ENCODE measurements at places on chromosomes 7 and 10.

GRCh38 chr7:91557789-91558404 is 293.7 kb downstream of the FZD1 start:
- no peak for DNase-seq

DNA sequence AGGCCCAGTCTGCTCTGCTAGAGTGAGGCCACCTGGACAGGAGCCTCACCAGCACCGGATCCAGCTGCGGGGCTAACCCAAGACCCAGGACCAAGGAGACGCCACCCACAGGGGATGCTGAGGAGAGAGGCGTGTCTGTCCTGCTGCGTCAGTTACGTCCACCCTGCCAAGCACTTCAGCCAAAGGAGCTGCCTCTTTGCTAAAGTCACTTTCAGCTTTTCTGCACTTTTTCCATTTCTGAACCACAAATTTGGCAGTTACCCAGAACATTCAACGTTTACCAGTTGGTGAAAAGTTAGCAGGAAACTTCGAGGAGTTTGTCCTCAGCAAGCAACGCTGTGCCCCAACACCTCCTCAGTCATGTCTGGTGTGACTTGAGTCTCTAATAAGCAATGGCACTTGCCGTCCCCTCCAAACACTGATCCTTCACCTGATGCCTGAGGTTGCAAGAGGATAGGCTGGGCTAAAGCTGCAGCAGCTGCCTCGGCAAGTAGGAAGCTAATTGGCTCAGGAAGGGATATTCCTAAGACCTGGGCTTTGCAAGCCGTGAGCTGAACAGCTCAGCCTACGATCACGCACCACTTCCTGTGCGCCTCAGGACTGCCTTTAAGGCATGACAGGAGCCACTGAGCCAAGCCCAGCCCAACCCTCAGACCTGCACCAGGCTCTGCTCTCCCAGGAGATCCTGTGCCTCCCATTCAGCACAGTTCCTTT is 40.1 kb downstream of the KCNH2 start:
- DNase-seq = no peak

DNA sequence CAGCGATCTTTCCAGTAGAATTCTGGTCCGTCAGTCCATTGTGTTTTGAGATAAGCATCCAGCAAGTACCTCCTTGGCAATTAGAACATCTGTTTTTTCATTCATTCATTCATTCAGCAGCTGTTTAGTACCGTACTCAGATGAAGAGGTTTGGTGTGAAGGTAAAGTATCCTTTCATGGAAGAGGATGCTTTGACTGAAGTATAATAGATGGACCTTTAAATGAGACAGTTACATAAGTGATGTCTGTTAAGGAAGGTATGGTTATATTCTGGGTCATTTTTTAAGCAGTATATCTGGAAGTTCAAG is 1.2 kb downstream of the MAPK8 start:
- no peak for DNase-seq

DNA sequence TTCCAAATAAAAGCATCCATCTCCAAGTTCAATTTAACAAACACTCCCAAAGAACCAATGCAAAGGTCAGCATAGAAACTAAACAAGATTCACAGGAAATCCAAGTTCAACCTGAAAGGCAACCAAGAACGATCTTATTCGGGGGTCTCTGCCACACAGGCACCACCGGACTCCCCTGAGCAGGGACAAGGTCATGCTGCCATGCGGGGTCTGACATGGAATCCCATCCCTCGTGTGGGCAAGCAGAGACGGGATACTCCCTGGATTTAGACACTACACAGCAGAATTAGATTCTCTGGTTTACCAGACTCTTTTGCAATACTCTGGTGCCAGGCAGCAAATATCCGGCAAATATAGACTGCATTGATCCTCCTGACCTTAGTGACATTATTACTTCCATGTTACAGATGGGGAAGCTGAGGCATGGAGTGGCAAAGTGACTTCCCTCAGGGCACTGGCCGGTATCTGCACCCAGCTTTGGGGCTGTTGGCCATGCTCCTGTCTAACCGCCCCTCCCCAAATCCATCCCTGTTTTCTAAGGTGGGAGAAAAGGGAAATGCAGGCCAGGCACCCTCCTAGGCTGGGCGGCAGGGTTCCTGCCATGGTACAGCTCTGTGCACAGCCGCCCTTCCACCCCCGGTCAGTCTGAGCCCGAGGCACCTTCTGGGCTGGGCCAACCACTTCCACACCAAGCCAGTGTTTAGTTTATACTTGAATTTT is 111.8 kb downstream of the VIPR2 start:
- DNase-seq = no peak

DNA sequence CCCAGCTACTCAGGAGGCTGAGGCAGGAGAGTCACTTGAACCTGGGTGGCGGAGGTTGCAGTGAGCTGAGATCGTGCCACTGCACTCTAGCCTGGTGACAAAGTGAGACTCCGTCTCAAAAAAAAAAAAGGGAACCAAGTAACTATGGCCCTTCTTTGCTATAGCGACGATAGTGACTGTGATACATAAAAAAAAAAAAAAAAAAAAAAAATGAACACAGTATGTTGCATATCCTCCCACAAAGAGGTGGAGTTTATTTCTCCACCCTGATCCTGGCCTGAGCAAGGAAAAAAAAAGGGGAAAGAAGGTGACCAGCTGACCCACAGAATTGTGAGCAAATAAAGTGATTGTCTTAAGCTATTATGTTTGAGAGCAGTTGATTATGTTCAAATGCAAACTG is 42.3 kb upstream of the STEAP1B start:
- DNase-seq = no peak

DNA sequence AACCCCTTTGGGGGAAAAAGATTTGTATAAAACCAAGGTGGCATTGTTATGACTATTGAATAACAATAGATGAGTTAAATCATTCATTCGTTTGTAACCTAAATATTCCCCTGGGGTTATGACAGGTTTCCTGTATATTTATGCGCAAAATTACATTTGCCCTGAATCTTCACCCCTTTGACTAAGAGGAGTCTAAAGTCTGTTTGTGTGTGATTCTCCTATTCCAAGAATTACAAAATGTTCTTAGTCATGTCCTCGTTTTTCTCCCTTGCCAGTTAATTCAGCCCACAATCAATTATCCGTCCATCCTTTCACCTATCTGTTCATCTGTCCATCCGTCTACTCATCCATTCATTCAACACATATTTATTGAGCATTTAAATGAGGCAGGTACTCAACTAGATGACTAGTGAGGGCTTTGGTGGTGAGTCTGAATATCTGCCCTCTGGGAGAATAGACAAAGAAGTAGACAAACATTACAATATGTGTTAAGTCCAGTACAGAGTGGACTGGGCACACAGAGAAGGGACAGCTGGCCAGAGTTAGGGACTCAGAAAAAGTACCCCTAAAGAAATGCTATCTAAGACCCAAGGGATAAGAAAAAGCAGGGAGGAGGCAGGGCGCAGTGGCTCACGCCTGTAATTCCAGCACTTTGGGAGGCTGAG is 35.6 kb upstream of the TCF7L2 start:
- DNase-seq = no peak

GRCh38 chr7:66356277-66356721 is 151.2 kb downstream of the TPST1 start:
- DNase-seq = no peak

DNA sequence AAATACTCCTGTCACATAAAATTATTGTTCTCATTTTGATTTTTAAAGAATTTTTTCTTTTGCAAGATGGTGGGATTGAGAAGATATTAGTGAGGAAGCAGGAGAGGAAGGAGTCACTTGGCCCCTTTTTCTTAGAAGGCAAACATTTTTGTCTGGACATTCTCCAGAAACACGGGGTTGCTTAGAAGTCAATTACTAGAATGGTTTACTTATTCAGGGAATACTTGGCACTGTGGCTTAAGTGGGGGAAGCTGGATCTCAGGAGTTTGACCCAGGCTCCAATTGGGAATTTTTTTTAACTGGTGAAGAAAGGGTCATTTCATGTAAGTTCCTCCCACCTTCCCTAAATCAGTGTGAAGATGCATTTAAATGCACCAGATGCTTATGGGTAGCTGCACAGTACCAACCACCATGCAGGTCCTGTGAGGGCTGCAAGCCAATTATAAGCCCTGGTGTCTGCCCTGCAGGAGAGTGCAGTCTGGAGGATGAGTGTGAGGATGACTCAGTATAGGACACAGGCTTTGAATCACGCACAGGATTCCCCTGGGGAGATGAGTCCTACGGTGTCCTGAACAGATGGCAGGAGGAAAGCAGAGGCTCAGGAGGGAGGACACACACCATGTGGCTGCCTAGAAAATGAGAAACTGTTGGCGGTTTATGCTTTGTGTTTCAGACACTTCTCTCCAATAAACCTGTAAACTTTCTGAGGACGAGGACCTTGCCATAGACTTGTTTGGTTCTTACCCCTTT is 299.1 kb downstream of the PLXNA4 start:
- no peak for DNase-seq

- no peak for DNase-seq
Measured at GRCh38 chr10:14355750-14356149, 25.0 kb upstream of the FRMD4A start.

- DNase-seq = no peak
Measured at GRCh38 chr7:91039033-91039432, 225.2 kb upstream of the FZD1 start.

DNA sequence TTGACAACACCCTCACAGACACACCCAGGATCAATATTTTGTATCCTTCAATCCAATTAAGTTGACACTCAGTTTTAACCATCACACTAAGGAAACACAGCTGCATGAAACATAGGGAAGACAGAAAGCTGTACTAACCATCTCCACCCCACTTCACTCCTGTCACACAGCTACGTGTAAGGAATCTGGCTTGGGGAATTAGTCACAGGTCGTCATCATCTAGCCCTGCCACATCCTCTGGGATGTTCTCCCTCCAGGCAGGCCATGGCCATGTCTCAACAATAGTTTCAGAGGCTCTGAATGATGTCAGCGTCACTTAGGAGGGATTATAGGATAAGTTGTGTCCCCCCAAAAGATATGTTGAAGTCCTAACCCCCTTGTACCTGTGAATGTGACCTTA is 10.8 kb upstream of the SEMA3C start:
- no peak for DNase-seq

- DNase-seq = no peak
Measured at GRCh38 chr7:95963446-95963990, 191.2 kb downstream of the DYNC1I1 start.

GRCh38 chr7:110921595-110922151 is 169.3 kb upstream of the LRRN3 start:
- no peak for DNase-seq

DNA sequence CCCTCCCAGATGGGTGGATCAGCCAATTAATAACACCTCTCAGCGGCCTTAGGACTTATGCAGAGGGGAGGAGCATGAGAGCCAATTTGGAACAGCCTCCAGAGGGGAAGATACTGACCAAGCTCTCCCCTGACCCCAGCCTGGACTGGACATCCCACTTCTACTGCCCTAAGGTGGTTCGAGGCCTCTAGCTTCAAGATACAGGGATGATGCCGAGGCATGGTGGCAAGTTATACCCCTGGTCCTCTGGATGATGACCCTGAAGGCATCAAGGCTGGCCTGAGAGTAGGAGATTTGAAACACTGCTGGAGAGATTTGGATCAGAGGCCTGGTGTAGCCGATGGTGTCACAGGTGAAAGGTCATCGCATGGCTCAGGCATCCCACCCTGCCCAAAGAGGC is 3.2 kb downstream of the CDH23 start:
- DNase-seq = no peak

DNA sequence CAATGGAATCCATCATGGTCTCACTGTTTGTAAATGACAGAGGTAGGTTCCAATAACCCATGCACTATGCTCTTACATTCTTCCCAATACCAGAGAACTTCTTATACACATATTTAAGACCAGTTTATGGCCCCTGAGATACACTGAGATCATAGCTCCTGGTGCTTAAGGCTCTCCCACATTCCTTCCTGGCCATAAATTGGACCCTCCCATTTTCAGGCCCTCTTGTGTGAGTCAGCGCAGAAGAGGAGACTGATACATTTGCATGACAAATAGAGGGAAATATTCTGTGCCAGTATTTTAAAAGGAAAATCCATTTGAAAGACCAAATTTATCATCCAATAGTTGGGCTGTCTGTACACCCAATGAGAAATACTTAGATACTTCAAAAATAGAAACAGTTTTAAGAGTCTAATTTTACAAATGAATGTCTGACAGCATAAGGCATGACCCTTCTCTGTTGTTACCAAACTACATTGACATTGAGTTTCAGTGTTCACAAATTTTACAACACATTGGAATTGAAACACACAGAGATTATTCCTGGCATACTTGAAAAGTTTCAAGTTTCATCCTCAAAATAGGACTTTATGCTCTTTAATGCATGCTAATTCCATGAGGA is 35.3 kb downstream of the SLC16A9 start:
- no peak for DNase-seq

- DNase-seq = no peak
Measured at GRCh38 chr10:30637881-30638467, 8.4 kb upstream of the LYZL2 start.

GRCh38 chr10:12787297-12787696 is 214.2 kb downstream of the CCDC3 start:
- DNase-seq = no peak

DNA sequence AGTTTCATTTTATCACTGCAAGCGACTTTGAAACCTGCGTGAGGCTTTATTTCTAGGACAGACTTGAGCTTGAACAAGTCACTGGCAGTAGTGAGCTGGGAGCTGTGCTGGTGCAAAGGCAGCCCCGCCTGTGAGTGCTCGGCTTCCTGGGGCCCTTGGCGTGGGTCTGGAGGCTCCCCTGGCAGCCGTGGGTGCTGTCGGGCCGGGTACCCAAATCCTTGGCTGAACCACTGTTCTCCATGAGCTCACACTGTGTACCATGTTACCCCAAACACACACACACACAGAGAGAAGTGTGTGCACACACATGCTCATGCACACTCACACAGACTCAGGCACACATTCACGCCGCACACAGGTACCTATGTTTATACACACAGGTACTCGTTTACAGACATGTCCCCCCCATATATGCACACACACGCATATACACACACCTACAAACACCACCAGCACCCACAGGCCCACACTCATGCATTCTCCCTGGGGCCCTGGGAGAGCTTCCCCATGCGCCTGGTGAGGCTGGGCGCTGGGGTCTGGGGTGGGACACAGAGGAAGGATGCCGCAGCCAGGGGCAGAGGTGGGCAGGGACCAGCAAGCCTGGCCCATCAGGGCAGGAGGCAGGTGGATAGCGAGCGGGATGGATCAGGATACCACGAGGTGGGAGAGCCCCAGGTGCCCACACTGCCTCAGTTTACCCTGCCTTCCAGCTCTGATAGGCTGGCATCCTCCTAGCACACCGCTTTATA is 158.8 kb downstream of the ADARB2 start:
- no peak for DNase-seq

DNA sequence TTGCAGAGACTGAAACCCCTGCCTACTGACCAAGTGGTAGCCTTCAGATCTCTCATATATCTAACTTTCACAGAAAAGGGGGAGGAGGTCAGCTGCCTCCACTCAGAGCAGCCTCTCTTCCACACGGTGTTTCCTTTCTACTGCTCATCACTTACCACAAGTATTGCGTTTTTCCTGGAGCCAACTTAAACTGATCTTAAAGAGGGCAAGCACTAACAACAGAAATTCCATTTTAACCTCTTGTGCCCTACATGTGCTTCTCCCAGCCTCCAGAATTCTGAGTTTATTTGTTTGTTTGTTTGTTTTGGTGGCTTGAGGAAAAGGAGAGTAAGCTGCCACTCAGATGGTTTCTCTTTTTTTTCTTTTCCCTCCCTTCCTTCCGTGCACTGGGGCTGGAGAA is 19.1 kb downstream of the SKIDA1 start:
- DNase-seq = no peak
